Epithelial cell of proximal tubule (primary cell): ENCODE measurements at places on chromosomes 4 and X. TPM values are rescaled to one million over a fixed set of nuclear protein-coding genes. Genes with fewer than 3 reads are reported as not detected.

- DNase-seq = no peak
These were observed 185.0 kb upstream of the GALNT7 start for GRCh38 chr4:172983631-172984030.

Gene SYP
- total RNA-seq = 0.17 and 0.29 TPM in 2 replicates

Gene CYTL1
- 8.1 and 13.1 TPM in 2 replicates for total RNA-seq

Gene SLITRK2
- 0.07 TPM in 1 of 2 replicates, not detected in the other for total RNA-seq

DNA sequence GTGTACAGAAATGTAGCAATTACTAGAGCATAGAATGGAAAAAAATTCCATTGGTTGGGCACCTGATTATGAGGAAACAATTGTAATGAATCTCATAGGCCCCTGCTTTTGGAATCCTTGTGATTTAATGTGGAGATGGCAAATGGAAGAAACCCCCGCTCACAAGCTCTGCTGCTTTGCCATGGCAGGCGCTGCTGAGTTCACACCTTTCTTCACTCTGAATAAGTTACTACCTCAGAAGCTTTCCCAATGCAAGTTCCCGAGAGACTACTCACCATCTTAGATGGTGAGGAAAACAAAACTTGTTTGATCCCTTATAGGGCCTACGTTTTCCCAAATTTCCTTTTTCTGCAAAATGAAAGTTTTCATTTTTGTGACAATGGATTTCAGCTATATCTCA is 266.6 kb upstream of the TAPT1 start:
- DNase-seq = no peak

DNA sequence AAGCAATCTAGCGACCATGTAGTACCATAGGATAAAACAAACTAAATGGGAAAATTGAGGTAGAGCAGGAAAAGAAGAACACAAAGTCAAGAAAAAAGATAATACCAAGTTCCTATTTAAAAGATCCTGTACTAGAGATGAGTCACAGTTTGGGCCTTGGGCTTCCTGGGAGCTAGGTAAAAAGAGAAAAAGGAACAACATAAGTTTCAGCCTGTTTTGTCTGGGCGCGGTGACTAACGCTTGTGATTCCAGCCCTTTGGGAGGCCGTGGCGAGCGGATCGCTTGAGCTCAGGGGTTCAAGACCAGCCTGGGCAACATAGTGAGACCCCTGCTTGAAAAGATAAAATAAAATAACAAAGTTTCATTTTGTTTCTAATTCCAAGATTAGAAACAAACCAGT is 14.0 kb upstream of the TMEM156 start:
- DNase-seq = no peak
